ENCODE measurements at places on chromosomes 13 and 19. TPM values are rescaled to one million over a fixed set of nuclear protein-coding genes. Genes with fewer than 3 reads are reported as not detected.

DNA sequence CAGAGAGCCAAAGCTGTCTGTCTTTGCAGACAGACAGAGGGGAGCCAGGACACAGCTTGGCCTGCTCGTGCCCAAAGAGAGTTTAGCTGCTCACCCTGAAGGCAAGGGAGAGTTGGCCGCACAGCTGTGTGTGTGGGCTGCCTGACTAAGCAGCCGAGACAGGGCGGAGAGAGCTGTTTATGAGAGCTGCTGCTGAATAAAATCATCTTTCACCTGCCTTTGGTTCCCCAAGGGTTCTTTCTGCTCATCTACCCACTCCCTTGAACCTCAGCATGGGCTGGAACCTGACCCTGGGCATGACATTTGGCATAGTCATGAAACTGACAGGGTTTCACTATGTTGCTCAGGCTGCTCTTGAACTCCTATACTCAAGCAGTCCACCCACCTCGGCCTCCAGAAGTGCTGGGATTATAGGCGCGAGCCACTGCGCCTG is 98.2 kb downstream of the RBM26 start:
- DNase-seq, result no peak

GRCh38 chr13:102977471-102977870 is 88.7 kb downstream of the SLC10A2 start:
- no peak for DNase-seq

DMKN gene
- polyA plus RNA-seq, result 4.2 TPM

DNA sequence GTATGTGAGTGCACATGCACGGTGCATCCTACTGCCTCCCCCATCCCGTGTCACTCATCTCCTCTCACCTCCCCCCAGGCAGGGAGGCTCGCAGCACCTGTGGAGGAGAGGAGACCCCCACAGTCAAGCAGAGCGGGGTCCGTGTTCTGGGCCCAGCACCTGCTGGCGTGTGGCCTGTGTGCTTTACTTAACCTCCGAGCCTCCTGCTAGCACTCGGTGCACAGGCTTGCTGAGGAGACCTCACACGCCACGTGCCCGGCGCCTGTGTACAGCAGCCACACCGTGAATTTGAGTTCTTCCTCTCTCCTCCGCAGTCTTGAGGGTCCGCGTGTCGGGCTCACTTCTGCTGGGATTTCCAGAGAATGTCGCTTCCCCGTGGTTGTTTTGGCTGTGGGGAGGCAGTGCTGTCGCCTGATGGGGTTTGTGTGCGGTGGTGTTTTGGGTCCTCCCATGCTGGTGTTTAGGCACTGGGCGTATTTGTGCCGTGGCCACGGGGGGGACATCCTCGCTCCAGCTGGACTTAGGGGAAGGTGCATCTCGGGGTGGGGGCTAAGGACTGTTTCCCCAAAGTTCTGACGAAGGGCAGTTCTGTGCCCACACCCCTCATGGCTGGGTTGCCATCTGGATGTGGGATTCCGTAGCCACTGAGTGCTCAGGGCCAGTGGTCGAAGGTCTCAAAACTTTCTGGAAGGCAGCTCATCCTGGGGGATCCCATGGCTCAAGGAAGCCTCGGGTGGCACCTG is 34.8 kb upstream of the TMEM255B start:
- DNase-seq, result no peak

PNMA8C gene
- 0.45 TPM for polyA plus RNA-seq

- no peak for DNase-seq
Measured at GRCh38 chr13:38024431-38024830, 154.9 kb upstream of the TRPC4 start.

ZNF547 gene
- polyA plus RNA-seq, result 2.6 TPM

All from hindlimb muscle (tissue), 1 donor.